Activated gamma-delta T cell (primary cell): ENCODE measurements at places on chromosomes 12 and 14.

GRCh38 chr12:91889910-91890309 lies 255.7 kb downstream of the BTG1 start:
- no peak for DNase-seq

- DNase-seq, result no peak
Observed at GRCh38 chr12:129119537-129119936, 266.3 kb downstream of the GLT1D1 start.

GRCh38 chr12:1692226-1692625 lies 1.4 kb downstream of the ADIPOR2 start:
- no peak for DNase-seq

- no peak for DNase-seq
Observed at GRCh38 chr12:1799051-1799881, 21.1 kb upstream of the LRTM2 start.

DNA sequence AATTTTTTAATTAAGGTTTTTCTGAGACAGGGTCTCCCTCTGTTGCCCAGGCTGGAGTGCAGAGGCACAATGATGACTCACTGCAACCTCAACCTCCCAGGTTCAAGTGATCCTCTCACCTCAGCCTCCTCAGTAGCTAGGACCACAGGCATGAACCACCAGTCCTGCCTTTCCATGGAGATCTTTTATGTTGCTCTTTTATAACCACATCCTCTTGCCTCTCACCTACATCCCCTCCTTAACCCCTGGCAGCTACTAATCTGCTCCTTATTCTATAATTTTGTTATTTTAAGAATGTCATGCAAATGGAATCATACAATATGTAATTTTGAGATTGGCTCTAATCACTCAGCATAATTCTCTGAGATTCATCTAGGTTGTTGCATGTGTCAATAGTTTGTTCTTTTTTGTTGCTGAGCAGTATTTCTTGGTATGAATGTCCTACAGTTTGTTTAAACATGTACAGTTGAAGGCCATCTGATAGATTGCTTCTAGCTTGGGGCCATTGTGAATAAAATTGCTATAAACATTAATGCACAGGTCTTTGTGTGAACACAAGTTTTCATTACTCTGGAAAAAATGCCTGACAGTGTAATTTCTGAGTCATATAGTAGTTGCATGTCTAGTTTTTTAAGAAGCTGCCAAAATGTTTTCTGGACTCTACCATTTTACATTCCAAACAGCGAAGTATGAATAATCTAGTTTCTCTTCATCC lies 249.2 kb upstream of the AMIGO2 start:
- DNase-seq, result no peak

- DNase-seq, result no peak
Observed at GRCh38 chr12:44961887-44962286, 85.8 kb upstream of the NELL2 start.

- no peak for DNase-seq
Observed at GRCh38 chr14:34283590-34283989, 178.4 kb downstream of the SPTSSA start.

DNA sequence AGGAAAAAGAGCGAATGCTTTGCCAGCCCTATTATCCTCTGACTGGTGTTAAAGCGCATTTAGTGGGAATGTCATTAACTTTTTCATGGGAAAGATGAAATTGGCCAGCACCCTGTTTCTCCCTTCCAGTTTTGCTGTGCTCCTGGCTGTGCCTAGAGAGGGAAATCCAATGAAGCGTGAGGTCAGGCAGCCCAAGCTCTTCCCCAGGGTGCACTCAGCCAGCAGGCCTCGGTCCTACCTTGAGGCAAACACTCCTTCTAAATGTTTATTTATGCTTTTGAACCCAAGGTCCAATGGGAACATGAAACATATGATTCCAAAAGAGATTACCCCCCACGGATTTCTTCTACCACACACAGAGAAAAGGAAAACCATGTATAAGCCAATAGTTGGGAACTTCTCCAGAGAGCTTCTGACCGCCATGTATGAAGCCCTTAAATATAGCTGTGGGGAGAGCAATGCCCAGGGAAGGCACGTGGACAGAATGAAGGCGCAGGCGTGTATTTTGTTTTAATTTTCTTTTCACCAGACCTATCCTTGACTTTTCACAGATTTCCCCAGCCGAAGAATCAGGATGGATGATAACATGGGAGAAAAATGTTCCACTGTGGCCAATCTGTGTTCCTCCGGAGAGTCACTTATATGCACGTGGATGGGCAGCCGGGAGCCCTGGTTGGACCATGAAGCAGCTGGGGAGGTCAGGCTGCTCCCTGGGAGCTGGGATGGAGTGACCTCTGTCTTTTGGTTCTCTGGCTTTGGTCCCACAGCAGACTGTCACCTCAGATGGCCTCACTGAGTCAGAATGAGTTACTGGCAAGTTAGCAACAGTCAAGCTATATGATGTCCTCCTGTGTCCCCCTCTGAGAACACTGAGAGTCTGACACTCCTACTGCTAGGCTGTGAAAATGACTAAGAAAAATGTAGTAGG lies 37.3 kb downstream of the GPR135 start:
- no peak for DNase-seq

- no peak for DNase-seq
Observed at GRCh38 chr14:50353126-50353525, 41.0 kb downstream of the DMAC2L start.

DNA sequence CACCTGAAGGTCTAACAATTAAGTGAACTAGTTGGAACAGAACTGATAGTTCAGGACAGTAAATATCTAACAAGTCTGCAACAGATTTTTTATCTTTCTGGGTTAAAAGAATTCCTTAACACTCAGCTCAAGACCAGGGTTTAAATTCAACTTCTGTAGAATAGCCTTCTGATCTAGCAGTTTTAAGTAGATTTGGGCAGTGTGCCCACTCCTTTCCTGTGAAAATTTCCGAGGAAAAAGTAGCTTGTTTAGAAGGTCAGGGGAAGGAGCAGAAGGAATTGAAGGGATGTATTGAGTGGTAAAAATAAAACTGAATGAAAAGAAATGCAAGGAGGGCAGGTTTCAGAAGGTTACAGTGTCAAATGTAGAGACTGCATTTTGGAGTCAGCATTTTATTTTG lies 45.8 kb downstream of the ATL1 start:
- no peak for DNase-seq

- DNase-seq, result no peak
Observed at GRCh38 chr12:40534828-40535227, 157.4 kb upstream of the CNTN1 start.
